Stomach (tissue), 19 donors: ENCODE measurements at places on chromosomes 16 and 17.

GRCh38 chr16:81327011-81327410 is 12.2 kb downstream of the GAN start:
- no peak for DNase-seq

GRCh38 chr17:19337712-19338023 is 24.9 kb downstream of the B9D1 start:
- no peak for DNase-seq

DNA sequence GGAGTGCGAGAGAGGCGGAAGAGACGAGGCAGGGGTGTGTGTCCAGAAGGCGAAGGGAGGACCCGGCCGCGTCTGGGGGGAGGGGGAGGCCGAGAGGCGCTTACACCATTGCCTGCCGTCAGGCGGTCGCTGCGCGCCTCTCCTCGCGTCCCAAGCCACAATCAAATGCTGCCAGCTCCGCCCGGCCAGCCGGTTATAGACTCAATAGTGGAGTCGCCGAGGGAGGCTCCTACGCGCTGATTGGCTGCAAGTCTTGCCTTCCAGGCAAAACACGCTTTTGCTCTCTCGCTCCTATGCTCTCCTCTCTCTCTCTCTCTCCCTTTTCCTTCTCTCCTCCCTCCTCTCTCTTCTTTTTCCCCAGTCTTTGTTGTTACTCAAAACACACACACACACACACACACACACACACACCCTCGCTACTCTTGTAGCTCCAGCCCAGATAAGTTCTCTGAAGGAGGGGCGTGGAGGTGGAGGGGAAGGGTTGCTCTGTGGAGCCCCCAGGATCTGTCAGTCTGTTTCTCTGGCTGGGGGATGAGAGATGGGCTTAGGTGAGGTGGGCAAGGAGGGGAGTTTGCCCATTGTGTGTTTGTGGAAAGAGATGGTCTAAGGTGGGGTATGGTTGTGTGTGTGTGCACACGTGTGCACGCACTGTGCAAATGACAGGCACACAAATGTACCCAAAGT is at the start of gene DLX3:
Gene DLX3 (minus strand): TSS at position 170 of the 684 bp plus-strand sequence. CDS start 226 bp downstream, outside the sequence.
- DNase-seq = peak; percentile 81

DNA sequence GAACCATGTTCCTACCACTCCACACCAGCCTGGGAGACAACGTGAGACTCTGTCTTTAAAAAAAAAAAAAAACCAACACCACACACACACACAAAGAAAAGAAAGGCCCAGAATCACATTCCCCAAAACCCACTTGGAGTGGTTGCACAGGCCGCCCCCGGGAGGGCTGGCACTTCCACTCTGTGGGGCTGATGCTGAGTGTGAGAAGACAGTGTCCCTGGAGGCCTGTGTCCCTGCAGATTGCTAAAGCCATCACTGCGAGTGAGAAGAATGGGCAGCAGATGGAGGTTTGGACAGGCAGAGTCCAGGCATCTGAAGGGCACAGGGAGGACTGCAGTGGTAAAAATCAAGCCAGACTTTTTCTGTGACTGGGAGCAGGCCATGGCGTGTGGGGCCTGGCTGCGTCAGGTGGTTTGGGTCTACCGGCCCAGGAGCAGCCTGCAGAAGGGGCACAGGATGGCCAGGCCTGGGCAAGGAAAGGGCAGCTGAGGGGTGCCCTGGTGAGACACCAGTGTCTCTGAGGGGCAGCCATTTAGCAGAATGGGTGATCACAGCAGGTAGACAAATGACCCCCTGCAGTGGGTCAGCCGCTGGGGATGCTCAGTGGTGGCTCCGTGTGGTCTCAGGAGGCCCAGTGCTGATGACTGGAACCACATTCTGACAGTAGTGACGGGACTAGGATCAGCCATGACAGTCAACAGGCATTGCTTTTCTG is 13.1 kb downstream of the CTRB2 start:
- peak; percentile 16 for DNase-seq

GRCh38 chr16:29705030-29705429 is 26.1 kb downstream of the QPRT start:
- no peak for DNase-seq

- no peak for DNase-seq
Measured at GRCh38 chr17:16506188-16506587, 14.2 kb upstream of the LRRC75A start.

DNA sequence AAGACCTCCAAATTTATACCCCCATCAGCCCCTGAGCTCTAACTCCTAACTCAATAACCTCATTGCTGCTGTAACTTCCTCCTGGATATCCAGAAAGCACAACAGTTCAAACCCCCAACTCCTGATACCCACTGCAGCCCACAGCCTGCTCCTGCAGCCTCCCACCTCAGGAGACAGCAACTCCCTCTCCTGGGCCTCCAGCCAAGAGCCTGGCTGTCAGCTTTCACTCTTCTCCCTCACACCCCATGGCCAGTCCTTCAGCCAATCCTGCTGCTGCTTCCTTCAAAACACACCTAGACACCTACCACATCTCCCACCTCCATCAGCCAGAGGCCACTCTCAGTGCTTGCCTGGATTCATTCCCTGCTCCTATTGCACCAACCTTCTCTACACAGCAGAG is 5.4 kb downstream of the GINS2 start:
- no peak for DNase-seq

DNA sequence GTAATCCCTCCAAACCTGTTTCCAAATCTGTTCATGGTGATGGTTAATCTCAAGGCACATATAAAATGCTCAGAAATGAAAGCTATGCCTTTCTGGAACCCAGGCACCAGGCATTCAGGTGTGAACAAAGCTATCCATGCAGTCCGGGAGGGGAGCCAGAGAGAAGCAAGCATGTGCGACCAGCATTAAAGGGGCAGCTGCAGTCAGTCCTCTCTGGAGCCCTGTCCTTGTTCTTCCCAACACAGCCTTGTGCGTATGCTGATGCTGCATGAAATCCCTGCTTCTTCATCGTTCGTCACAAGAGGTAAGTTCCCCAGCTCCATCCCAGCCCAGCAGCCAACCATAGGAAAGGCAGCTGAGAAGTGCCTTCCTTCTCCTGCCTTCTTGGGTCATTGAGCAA is 148.7 kb downstream of the GRIN2A start:
- no peak for DNase-seq

DNA sequence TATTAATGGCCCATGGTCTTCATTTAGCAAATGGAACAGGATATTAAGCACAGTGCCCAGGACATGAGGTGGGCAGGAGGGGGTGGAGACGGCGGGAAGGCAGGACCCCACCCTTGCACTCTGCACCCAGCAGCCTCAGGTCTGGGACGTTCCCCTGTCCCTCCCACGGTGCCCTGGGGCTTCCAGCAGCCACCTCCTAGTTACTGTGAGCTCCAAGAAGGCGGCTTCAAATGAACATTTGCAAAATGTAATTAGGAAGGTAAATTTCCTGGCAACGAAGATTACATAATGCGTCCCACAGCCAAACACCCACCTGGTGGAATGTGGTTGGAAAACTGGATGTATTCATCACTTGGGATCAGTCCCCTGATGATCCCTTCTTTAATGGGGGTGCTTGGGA is 59.4 kb downstream of the ENGASE start:
- no peak for DNase-seq

- no peak for DNase-seq
Measured at GRCh38 chr17:6422654-6423241, 12.2 kb downstream of the AIPL1 start.

- no peak for DNase-seq
Measured at GRCh38 chr16:79653373-79653891, 52.9 kb upstream of the MAF start.

- DNase-seq = no peak
Measured at GRCh38 chr16:68535331-68535730, 3.8 kb upstream of the ZFP90 start.

GRCh38 chr16:76292218-76292617 is 15.0 kb downstream of the CNTNAP4 start:
- DNase-seq = no peak

DNA sequence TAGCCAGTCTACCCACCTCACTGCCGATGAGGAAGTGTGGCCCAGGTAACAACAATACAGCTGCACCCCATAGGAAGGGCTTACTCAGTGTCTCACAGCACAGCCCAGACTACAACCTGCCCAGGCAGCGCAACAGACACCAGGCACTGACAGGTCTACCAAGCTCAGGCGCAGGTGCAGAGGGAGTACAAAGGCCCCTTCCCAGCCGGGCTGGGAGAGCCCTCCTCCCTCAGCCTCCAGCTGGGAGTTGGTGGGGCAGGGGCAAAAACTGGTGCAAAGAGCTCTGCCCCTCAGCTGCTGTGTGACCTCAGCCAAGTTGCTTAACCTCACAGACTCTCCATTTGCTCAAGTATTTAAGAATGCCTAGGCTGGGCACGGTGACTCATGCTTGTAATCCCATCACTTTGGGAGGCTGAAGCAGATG is 112.6 kb upstream of the LHX1 start:
- no peak for DNase-seq

DNA sequence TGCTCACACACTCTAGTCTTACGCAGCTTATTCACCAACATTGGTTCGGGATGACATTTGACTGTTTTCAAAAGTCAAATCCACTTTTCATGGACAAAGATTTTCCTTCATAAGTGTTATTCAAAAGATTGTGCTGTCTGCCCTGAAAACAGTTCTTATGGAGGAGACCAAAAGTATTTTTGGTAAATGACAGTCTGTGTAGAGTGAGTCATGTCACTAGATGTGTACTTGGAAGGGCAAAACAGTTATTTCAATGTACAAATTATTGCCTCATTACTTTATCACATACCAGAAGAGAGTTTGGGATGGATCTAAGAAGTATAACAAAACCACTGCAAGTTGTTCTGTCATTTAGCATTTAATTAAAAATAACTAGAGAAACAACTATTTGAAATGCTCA is 265.6 kb downstream of the CDH13 start:
- no peak for DNase-seq

DNA sequence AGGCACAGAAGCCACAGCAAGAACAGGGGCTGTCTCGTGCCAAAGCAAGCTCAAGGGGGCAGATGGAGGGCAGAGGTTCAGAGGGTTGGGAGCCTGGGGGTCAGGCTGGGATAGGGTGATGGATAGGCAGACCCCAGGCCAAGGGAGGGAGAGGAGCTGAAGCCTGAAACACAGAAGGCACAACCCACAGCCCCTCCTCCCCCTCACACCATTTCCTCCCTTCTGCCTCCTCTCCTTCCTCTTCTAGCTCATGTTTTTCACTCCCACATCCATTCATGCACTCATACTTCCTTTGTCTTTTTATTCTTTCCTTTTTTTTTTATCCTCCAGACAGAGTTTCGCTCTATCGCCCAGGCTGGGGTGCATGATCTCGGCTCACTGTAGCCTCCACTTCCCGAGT is 61.1 kb downstream of the SOCS1 start:
- DNase-seq = no peak

DNA sequence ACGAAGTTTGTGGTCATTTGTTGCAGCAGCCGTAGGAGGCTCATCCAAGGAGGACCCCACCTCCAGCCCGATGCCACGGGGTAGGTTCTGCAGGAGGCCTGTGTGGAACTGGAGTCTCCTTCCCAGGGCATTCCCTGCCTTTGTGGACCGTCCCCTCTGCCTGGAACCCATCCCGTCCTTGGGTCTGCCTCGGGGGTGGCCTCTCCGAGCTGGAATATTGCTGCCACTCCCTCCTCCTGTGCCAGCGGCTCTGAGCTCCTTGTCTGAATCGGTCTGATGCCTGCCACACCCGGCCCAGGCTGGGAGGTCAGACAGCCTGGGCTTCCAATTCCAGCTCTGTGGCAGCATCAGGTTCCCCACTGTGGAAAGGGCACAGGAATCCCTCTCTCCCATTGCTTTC is 18.8 kb downstream of the DOC2B start:
- DNase-seq = no peak

DNA sequence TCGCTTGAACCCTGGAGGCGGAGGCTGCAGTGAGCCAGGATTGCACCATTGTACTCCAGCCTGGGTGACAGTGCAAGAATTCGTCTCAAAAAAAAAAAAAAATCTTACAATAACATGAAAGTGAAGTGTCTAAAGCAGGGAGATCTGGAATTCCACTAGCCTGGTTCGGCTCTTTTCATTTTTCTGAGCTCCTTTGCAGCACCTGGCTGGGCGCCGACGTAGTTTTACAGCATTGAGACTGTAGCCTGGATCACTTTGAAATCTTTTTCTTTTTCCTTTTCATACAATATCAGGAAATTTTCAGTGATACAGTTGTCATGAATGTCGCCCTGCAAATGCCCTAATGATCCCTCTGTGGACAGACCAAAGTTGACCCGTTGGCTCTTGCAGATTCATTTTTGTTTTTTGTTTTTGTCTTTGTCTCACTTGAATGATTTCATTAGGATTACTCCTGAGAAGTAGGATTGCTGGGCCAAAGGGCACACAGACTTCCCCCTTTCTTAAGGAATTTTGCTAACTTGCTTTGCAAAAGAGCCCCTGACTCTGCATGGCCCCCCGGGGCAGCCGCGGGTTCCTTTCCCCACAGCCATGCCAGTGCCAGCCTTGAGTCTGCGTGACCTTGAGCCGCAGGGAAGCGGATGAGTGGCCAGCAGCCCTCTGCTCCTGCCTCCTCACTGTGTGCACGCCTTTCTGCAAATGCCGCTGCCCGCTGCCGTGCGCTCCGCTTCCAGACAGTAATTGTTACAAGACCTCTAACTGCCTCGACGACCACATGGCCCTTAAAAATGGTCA is 28.0 kb downstream of the CRISPLD2 start:
- no peak for DNase-seq

GRCh38 chr16:80852261-80852872 is 48.0 kb upstream of the CDYL2 start:
- no peak for DNase-seq

DNA sequence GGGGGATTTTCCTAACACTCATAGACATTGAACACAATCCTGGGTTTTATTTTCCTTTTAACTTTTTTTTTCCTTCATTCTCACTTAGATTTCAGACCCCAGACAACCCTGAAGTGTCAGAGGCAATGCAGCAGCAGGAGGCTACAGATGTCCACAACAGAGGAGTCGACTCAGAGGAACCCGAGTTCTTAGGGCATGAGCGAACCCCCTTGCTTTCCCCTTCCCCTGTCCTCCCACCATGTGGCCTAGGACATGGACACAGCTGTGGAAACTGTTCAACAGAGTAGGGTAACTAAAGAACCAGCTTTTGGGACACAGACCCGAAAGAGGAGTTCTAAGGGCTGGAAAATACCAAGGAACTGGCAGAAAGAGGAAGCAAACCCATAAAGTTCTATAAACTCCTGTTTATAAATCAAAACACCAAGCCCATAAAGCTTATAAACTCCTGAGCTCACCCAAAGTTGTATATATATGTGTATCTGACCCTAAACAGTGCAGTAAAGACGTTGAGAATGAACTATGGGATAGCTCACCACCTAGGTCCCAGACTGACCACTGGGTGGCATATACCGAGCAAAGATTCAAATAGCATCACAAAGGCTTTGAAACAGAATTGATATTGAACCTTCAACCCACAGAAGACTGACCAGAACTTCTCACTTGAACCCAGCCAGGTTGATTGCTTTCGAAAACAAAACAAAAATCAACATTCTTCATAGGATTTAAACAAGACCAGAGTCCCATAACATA is 33.9 kb downstream of the CMTM4 start:
- no peak for DNase-seq

- DNase-seq = no peak
Measured at GRCh38 chr17:40993839-40994238, at the start of gene KRTAP3-3. KRTAP3-3 (minus strand) TSS chr17:40994164; CDS start chr17:40994097, 67 bp downstream.
